ENCODE measurements at places on chromosomes 3 and 15.

DNA sequence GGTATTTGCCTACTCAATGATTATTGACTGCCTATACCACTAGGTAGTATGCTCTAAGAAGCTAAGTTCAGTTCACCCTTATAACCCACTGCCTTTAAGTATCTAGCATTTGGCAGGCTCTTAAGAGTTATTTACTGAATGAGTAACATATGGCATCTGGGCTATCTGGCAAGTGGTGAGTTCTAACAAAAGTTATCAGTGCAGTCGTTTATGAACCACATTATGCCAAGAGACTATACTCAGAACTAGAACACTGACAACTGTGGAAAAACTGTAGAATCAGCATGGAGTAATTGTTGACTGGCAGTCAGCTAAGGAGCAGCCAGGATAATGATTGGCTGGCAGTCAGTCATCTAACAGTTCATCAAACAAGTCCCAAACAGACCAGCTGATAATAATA, 25.8 kb downstream of the RAF1 start:
- no peak overlapping the region for H3K4me3 ChIP-seq
- H3K27me3 ChIP-seq: no peaks in the 10 kb centered on the region
- peaks cover 18% of the 10 kb centered on the region for H3K4me1 ChIP-seq
- H3K36me3 ChIP-seq: peaks cover 41% of the 10 kb centered on the region

GRCh38 chr3:177330779-177331178, 133.5 kb upstream of the TBL1XR1 start:
- H3K4me3 ChIP-seq: no peak overlapping the region
- no peaks in the 10 kb centered on the region for H3K27me3 ChIP-seq
- H3K36me3 ChIP-seq: no peaks in the 10 kb centered on the region
- H3K4me1 ChIP-seq: peaks cover 45% of the 10 kb centered on the region
- H3K27ac ChIP-seq: no peak overlapping the region

DNA sequence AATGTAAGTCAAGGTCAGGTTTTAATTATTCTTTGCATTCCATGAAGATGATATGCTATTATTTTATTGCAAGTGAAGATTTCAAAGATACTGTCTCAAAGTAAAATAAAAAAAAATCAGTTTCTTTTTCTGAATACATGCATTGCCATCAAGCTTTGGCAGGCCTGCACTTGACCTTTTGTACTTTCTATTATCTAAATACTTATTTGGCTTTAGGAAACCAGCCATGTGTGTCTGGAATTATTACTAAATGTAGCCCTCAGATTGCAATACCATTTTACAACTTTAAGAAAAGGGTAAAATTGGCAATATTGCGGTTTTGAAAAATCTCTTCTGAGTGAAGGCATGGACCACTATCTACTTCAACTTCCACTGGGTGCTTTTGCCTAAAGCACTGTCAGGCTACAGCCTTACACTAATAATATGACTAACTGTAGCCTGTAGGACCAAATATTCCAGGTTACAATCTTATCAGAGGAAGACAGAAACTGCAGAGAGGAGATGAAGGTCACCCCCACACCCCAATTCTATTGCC, 349.4 kb upstream of the DCBLD2 start:
- H3K4me3 ChIP-seq: no peak overlapping the region
- H3K4me1 ChIP-seq: no peaks in the 10 kb centered on the region
- DNase-seq: no peak
- H3K36me3 ChIP-seq: no peaks in the 10 kb centered on the region
- H3K27ac ChIP-seq: no peak overlapping the region
- no peaks in the 10 kb centered on the region for H3K27me3 ChIP-seq

DNA sequence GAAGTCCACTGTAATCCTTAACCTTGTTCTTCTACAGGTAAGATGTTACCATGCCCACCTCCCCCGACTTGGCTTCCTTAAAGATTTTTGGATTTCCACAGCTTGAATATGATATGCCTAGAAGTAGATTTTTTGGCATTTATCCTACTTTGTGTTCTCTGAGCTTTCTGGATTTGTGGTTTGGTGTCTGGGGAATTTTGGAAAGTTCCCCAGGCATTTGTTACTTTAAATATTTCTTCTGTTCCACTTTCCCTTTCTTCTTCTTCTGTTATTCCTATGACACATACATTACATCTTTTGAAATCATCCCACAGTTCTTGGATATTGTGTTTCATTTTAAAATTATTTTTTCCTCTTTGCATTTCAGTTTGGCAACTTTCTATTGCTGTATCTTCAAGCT, 122.1 kb upstream of the TMEM108 start:
- H3K4me1 ChIP-seq: no peaks in the 10 kb centered on the region
- no peak overlapping the region for H3K27ac ChIP-seq
- H3K36me3 ChIP-seq: no peaks in the 10 kb centered on the region
- no peak for DNase-seq
- no peak overlapping the region for H3K4me3 ChIP-seq
- no peaks in the 10 kb centered on the region for H3K27me3 ChIP-seq

GRCh38 chr3:73727117-73727821, 102.5 kb upstream of the PDZRN3 start:
- no peaks in the 10 kb centered on the region for H3K27me3 ChIP-seq
- H3K4me1 ChIP-seq: no peaks in the 10 kb centered on the region
- DNase-seq: no peak
- no peak overlapping the region for H3K27ac ChIP-seq

GRCh38 chr3:61008153-61008997, 242.9 kb downstream of the FHIT start:
- H3K4me3 ChIP-seq: peak overlapping the region; percentile 50
- no peak for DNase-seq
- peak overlapping the region; percentile 90 for H3K27ac ChIP-seq
- peaks cover 26% of the 10 kb centered on the region for H3K4me1 ChIP-seq

- peaks cover 28% of the 10 kb centered on the region for H3K36me3 ChIP-seq
- H3K27me3 ChIP-seq: no peaks in the 10 kb centered on the region
- no peak for DNase-seq
Observed at GRCh38 chr3:156543043-156543555, 11.8 kb downstream of the SSR3 start.

GRCh38 chr3:67653425-67654098, 850 bp downstream of the SUCLG2 start:
- H3K4me1 ChIP-seq: peaks cover 42% of the 10 kb centered on the region
- H3K36me3 ChIP-seq: peaks cover 18% of the 10 kb centered on the region
- H3K27ac ChIP-seq: peak overlapping the region; percentile 86
- DNase-seq: no peak
- H3K4me3 ChIP-seq: peak overlapping the region; percentile 86

DNA sequence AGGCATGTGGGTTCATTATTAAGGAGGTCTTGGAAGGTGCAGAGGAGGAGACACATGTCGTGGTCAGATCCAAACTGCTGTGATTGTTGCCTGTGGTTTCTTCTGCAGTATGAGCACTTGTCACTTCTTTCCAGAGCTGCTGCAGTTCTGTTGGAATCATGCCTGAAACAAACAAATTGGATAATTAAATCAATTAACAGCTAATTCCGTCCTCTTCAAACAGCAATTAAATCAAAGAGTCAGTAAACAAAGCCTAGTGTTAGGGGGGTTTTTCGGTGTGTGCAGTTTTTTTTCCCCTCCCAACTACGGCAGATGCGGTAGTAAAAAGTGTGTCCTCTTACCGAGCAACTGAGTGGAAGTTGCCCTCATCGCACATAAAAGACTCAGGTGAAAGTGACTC, 542.2 kb downstream of the FOXP1 start:
- H3K4me3 ChIP-seq: no peak overlapping the region
- peaks cover 60% of the 10 kb centered on the region for H3K4me1 ChIP-seq
- H3K36me3 ChIP-seq: peaks cover 61% of the 10 kb centered on the region

DNA sequence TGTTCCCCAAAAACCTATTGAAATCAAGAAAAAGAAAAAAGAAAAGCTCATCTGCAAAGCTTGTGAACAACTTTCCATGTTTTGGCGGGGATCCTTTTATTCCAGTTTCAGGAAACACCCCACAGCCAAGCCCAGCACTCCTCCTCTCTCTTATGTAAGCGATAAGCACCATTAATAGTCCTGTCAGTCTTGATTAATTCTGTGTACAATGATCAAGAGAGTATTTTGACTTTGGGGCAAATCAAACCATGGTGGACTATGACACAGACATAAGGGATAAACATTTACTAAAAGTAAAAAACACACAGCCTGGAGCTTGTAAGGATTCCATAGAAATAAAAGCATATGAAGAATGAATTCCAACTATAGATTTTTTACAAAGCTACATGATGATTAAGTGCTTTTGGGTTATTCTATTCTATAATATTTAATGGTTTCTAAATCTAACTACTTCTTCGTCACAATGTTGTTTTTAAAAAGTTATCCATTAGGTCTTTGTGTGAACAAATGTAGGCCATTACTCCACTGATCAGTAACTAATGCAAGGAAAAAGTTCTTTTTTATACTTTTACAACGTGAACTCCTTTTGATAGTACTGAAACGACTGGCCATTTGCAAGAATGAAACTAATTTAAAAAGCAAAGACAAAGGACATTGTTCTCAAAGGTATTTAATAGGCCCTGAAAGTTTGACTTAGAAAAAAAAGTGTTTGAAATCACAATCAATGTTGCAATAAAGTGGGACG, 106.5 kb downstream of the KCNAB1 start:
- DNase-seq: no peak
- no peaks in the 10 kb centered on the region for H3K4me1 ChIP-seq
- H3K27me3 ChIP-seq: peaks cover 5% of the 10 kb centered on the region
- H3K27ac ChIP-seq: no peak overlapping the region
- H3K4me3 ChIP-seq: no peak overlapping the region

DNA sequence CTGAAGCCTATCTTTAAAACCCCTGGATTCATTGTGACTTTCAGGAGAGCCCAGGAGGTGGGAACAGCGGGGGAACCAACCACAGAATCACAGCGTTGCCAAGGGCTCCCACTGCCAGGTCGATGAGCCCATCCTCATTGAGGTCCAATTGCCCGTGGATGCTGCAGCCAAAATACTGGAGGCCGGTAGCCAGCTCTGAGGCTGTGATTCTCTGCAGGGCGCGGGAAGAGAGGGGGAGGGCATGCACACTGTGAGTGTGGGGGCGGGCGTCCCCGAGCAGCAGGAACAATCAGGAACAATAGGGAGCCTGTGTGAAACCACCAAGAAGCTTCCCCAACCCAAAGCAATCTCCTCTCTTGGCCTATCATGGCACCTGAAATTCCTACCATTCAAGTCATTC, 53.4 kb downstream of the FEM1B start:
- H3K36me3 ChIP-seq: no peaks in the 10 kb centered on the region
- no peaks in the 10 kb centered on the region for H3K4me1 ChIP-seq

GRCh38 chr3:135197246-135197645, 402.2 kb downstream of the EPHB1 start:
- DNase-seq: no peak
- H3K4me3 ChIP-seq: no peak overlapping the region
- no peaks in the 10 kb centered on the region for H3K4me1 ChIP-seq
- no peaks in the 10 kb centered on the region for H3K36me3 ChIP-seq
- H3K27ac ChIP-seq: no peak overlapping the region
- H3K27me3 ChIP-seq: no peaks in the 10 kb centered on the region

GRCh38 chr3:159832024-159832423, 156.6 kb upstream of the IL12A start:
- H3K4me3 ChIP-seq: no peak overlapping the region
- H3K4me1 ChIP-seq: no peaks in the 10 kb centered on the region
- no peaks in the 10 kb centered on the region for H3K27me3 ChIP-seq
- no peak overlapping the region for H3K27ac ChIP-seq

GRCh38 chr3:8523041-8523440, 21.4 kb downstream of the LMCD1 start:
- H3K4me3 ChIP-seq: no peak overlapping the region
- H3K27me3 ChIP-seq: peaks cover 4% of the 10 kb centered on the region

DNA sequence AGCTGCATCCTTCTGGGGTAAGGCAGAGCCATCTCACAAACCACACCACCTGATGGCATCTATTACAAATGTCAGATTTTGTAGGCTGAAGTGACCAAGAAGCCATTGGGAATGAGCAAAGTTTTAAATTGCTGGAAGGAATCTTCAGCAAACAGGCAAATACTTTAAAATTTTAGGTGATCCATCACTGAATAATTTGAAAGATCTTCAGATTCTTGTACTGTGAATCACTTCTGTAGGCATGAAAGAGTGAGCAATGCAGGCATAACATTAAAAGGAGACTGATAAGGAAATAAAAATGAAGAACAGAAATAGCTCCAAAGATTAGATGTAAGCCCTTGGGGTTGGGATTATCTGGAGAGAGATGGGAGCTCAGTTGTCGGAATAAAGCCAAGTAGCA, 36.0 kb upstream of the ALDH1L1 start:
- H3K4me3 ChIP-seq: no peak overlapping the region
- DNase-seq: no peak
- no peaks in the 10 kb centered on the region for H3K36me3 ChIP-seq
- peaks cover 16% of the 10 kb centered on the region for H3K4me1 ChIP-seq
- H3K27ac ChIP-seq: no peak overlapping the region

- H3K27ac ChIP-seq: no peak overlapping the region
- peaks cover 17% of the 10 kb centered on the region for H3K4me1 ChIP-seq
- no peak overlapping the region for H3K4me3 ChIP-seq
- no peaks in the 10 kb centered on the region for H3K36me3 ChIP-seq
- no peak for DNase-seq
Observed at GRCh38 chr15:69398491-69398891, 15.7 kb upstream of the KIF23 start.

DNA sequence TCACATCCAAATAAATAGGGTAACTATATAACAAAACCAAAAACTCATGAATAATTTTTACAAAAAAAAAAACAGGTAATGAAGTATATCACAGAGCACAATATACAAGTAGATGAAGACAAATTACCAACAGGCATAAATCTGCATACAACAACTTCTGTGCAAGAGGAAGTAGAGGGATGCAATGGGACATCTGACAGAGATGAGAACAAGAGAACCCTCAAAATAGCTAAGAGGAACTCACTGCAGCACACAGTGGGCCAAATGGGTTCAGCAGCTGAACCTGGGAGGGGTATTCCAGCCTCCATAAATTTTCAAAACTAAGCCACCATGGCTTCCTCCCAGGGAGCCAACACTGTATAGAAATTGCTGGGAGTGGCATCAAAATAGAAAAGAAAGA, 9.6 kb upstream of the BTLA start:
- H3K4me1 ChIP-seq: peaks cover 38% of the 10 kb centered on the region
- no peaks in the 10 kb centered on the region for H3K27me3 ChIP-seq
- H3K27ac ChIP-seq: peak overlapping the region; percentile 96
- H3K36me3 ChIP-seq: peaks cover 10% of the 10 kb centered on the region

DNA sequence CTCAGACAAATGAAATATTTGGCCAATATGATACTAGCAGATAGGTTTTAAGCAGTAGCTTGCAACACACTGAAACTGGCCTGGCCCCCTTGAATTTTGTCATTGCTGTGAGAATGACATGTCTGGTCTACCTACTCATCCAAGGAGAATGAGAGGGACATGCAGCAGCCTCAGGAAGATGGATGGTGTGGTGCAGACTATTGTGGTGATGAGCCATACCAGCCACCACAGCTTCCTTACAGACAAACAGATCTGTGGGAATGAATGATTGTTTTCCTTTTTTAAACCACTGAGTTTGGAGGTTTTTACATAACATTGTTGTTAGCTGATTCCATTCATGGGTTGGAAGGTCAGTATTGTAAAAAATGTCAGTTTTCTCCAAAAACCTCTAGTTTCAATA, 133.7 kb upstream of the POU1F1 start:
- no peaks in the 10 kb centered on the region for H3K4me1 ChIP-seq
- H3K27me3 ChIP-seq: no peaks in the 10 kb centered on the region
- no peak overlapping the region for H3K27ac ChIP-seq
- no peak overlapping the region for H3K4me3 ChIP-seq
- no peaks in the 10 kb centered on the region for H3K36me3 ChIP-seq
- no peak for DNase-seq

Data from stimulated activated naive B cell treated with anti-CD40 and anti-IgM and Interleukin-4, amounts not matched to agents 10 μg/mL and 1 μg/mL and 100 μg/mL, for 72 hours (primary cell).